Tongue (tissue), 3 donors: ENCODE measurements at places on chromosomes 11 and 22. TPM values are rescaled to one million over a fixed set of nuclear protein-coding genes. Genes with fewer than 3 reads are reported as not detected.

Gene DNAJB13
- not detected for total RNA-seq

Gene TMEM179B
- total RNA-seq: 19.5 TPM

Gene STX3
- total RNA-seq: 11.4 TPM

Gene WBP2NL
- total RNA-seq: 2.8 TPM

Gene C1QTNF5
- 24.8 TPM for total RNA-seq

Gene C2CD3
- 22.9 TPM for total RNA-seq

Gene TSSK2
- total RNA-seq: not detected

Gene TSGA10IP
- total RNA-seq: not detected

Gene TRIM49
- not detected for total RNA-seq

Gene CELSR1
- total RNA-seq: 18.1 TPM

Gene FZD4
- 59.5 TPM for total RNA-seq

Gene PSMC3
- total RNA-seq: 133 TPM

Gene MYEOV
- total RNA-seq: 1.3 TPM

Gene HTR3B
- total RNA-seq: not detected

Gene SCYL1
- 33.8 TPM for total RNA-seq

Gene KRTAP5-7
- total RNA-seq: not detected

Gene CNTF
- 1.1 TPM for total RNA-seq

Gene PTPRJ
- total RNA-seq: 8.9 TPM

Gene DDIAS
- total RNA-seq: 3.7 TPM

Gene MUC5B
- 159 TPM for total RNA-seq

Gene MS4A2
- 1.9 TPM for total RNA-seq

Gene SLC25A45
- 4.8 TPM for total RNA-seq

Gene OR4D5
- not detected for total RNA-seq

Gene EEF1G
- 1,840 TPM for total RNA-seq

Gene MS4A7
- total RNA-seq: 8.5 TPM

Gene OR51I1
- not detected for total RNA-seq

Gene PRPF19
- total RNA-seq: 35.9 TPM

Gene ATL3
- 67.5 TPM for total RNA-seq

Gene OR52N4
- total RNA-seq: not detected

Gene NPAS4
- total RNA-seq: 1.4 TPM
